ENCODE measurements at places on chromosomes 3 and 15.

GRCh38 chr15:55420171-55420866 is 12.0 kb downstream of the PIERCE2 start:
- no peak for DNase-seq

DNA sequence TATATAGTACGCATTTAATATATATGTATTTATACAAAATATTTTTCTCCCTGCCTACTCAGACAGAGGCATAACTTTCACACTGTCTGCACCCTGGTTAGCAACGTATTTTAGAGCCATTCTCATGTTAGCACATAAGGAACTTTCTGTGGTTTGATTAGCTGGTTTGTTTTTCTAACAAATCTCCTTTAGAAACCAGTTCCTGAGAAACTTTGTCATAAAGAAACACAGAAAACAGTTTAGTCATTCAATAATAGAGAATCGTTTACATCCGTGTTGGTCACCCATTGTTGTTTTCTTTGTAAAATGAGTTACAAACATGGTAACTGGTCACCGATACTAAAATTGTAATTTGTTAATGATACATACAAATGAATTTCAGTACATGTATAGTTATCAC is 5.9 kb upstream of the NGRN start:
- no peak for DNase-seq

- DNase-seq = no peak
These were observed 27.7 kb downstream of the CCDC54 start for GRCh38 chr3:107404727-107405469.

GRCh38 chr3:177751770-177752169 is 554.5 kb upstream of the TBL1XR1 start:
- peak; percentile 3 for DNase-seq

- no peak for DNase-seq
These were observed 58.3 kb upstream of the CFAP20DC start for GRCh38 chr3:59107856-59108815.

DNA sequence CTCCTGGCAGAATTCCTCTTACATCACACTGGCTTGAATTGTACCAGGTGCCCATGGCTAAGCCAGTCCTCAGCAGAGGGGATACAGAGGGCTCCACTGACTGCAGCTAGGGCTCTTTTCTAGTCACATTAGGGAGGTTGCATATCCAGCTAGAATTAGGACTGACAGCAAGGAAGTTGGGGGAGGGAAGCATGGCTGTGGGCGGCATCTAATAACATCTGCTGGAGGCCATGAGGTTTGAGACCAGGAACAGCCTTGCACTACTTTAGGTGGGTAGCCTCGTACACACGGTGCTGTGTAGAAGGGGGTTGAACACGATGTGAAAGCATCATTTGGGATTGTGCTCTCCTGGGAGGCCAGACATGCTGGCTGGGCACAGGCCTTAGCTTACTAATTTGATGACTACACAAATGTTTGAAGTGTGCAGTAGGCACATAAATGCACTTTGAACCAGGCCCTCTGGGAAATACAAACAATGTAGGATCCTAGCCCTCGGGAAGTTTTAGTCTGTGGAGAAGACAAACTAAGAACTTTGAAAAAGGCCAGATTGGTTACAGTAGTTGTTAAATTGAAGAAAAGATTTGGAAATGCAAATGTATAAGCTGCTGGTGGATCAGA is 30.2 kb downstream of the CHCHD6 start:
- no peak for DNase-seq

DNA sequence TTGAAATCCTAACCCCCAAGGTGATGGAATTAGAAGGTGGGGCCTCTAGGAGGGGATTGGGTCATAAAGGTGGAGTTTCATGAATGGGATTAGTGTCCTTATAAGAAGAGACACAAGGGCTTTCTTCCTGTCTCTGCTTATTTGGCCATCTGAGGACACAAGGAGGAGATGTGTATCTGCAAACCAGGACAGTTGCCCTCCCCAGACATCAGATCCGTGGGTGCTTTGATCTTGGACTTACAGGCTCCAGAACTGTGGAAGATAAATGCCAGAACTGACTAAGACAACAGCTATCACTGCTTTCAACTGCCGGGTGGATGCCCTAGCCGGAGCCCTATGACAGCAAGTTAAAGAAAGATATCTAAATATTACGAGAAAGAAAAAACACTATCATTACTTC is 94.4 kb downstream of the CHRNA7 start:
- DNase-seq = no peak

GRCh38 chr3:73868688-73869315 is 244.1 kb upstream of the PDZRN3 start:
- peak; percentile 11 for DNase-seq

GRCh38 chr3:101036213-101036618 is 43.0 kb upstream of the ABI3BP start:
- no peak for DNase-seq
